IMR-90 (cell line): ENCODE measurements at places on chromosomes 5 and 9.
A peak's percentile ranks its signal among the peaks of the same experiment; 100 is the strongest.

- no peak for DNase-seq
These were observed 155.8 kb upstream of the RAI14 start for GRCh38 chr5:34500236-34500847.

- no peak for DNase-seq
These were observed 14.8 kb downstream of the PIP5K1B start for GRCh38 chr9:68719847-68720246.

DNA sequence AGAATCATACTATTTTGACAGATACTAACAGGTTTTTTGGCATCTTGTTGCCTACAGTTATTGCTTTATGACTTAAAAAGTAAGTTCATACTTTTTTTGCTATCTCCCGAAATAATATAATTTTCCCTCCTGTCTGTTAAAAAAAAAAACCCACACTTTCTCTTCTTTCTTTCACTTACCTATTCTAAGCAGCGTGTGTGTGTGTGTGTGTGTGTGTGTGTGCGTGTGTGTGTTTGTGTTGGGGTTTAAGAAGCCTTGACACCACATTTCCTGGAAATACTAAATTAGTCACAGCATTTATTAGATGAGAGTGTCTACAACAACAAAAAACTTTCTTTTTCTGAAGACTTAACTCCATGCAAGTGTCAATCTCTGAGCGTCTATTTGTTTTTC, 12.4 kb downstream of the TNFAIP8 start:
- DNase-seq = no peak

DNA sequence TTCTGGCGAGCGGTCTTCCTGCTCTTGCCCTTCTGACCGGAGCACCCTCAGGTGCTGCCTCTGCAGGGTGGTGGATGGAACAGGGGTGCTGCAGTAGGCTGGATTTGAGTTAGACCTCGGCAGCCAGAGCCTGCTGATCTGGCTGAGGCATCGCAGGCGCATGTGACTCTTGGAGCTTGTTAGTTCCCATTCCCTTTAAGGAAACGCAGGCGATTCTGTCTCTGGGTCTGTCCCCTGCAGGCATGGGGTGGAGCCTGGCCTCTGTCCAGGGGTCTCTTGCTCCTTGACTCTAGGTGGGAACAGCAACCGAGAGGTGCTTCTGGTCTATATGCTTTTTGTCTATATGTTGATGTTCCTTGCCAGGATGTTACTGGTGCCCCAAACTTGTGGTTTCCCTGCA, 3.1 kb downstream of the WNK2 start:
- DNase-seq = no peak

- no peak for DNase-seq
These were observed 402.4 kb upstream of the PTGER4 start for GRCh38 chr5:40277161-40277906.

DNA sequence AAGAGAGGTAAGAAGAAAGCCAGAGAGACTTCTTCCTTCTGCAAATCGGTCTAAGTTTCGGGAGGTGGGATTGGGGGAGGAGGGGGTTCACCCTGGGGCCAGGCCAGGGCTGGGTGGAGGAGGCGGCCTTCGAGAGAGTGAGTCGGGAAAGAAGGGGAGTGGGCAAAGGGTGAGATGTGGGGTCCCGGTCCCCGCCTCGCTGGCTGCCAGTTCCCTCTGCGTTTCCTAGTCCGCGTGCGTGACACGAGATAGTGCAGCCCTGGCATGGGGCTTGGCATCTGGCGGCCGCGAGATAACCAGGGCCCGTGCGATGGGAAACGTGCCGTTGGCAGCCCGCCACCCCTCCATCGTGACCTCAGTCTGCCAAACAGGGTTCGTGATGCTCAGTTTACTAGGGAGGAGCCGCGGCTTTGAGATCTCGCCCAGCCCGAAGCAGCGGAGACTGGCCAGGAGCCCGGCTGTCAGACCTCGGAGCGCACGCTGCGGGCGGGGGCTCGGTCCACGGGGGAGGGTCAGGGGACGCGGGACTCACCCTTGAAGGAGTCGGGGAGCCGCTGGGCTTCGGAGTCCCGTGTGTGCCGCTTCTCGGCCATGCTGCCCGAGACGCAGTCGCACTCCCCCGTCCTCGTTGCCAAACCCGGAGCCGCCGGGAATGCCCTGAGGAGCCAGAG, at the start of gene STOM:
TSS of gene STOM (minus strand) at position 656 of the 671 bp plus-strand sequence. CDS start at position 593, 63 bp downstream.
- peak; percentile 83 for DNase-seq

- DNase-seq = peak; percentile 51
These were observed 29.5 kb downstream of the CAST start for GRCh38 chr5:96691503-96692303.

GRCh38 chr5:123094919-123095797, 6.1 kb downstream of the PRDM6 start:
- peak; percentile 18 for DNase-seq

DNA sequence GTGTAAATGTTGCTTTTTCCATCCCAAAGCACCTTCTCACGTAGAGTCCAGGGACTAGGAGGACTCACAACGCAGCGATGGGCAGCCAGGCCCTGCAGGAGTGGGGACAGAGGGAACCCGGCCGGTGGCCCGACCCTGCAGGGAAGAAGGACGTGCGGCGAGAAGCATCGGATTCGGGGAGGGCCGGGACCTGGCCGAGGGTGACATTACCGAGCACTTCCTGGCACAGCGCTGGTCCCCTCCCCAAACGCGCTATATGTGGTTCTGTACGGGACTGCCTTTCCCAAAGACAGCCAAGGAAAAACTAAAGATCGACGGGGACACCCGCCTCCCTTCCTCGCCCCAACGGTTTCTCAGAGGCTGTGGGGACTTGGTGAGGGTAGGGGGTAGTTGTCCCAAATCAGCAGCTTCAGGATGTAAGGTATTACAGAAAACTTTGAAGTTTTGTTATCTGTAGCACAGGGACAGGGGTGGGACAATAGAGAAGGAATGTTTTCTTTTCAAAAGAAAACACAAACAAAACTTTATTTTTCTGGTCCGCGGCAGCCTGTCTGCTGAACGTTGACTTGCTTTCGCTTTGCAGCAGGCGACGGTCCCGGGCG, 887 bp upstream of the MAP3K1 start:
- no peak for DNase-seq

DNA sequence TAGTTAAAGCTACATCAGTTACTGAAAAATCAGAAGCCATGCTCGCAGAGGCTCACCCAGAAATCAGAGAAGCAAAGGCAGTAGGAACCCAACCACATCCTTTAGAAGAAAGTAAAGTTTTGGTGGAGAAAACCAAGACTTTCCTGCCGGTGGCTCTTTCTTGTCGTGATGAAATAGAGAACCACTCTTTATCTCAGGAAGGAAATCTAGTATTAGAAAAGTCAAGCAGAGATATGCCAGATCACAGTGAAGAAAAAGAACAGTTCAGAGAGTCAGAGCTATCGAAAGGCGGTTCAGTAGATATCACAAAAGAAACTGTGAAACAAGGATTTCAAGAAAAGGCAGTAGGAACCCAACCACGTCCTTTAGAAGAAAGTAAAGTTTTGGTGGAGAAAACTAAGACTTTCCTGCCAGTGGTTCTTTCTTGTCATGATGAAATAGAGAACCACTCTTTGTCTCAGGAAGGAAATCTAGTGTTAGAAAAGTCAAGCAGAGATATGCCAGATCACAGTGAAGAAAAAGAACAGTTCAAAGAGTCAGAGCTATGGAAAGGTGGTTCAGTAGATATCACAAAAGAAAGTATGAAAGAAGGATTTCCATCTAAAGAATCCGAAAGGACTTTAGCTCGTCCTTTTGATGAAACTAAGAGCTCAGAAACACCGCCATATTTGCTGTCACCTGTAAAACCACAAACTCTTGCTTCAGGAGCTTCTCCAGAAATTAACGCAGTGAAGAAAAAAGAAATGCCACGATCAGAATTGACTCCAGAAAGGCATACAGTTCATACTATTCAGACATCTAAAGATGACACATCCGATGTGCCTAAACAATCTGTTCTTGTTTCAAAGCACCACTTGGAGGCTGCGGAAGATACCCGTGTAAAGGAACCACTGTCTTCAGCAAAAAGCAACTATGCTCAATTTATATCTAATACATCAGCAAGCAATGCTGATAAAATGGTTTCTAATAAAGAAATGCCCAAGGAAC, 47.2 kb downstream of the CMYA5 start:
- DNase-seq = no peak

DNA sequence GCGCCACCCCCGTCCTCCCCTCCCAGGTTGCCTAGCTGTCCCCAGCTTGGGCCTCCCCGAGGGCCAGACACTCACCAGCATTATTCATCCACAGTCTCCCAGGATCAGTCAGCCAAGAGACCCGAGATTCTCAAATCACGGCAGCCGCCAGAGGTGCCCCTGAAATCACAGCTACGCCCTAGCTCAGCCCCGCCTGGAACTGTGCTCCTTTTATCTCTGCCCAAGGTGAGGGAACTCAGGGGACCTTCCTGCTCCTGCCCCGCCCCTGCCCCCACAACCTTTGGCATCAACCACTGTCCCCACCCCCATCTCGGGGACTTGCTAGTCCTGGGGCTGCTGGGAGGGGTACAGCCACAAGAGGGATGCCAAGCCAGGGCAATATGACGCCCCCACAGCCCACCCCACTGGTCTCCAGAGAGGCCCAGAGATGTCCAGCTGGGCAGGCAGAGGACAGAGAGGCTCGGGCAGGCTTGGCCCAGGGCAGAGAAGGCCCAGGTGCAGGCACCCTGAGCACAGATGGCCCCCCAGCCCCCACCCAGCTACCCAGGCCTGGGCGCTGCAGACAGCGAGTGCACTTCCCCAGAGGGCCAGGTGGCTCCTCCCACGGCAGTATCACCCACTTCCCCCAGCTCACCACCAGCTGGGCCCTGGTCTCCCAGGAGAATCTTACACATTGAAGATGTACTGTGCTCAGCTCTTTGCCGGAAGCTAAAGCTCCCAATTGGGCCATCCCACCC, at the start of gene FUT7:
TSS of gene FUT7 (minus strand) at position 185 of the 737 bp plus-strand sequence. CDS start at position 88, 97 bp downstream.
- DNase-seq = no peak

DNA sequence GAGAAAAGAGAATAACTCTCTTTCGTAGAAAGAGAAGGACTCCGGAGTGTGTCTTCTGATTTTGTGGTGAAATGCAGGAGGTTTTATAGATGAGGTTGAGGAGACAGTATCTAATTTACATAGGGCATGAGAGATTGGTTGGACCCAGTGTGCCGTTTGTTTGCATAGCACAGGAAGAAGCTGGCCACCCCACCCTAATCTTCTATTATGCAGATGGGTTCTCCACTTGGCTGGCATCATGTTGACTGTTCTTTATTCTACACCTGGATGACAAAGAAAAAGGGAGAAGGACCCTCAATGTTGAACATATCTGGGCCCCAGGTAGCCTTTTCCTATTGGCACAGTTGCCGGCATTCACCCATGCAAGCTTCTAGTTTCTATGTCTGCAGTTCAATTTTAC, 23.2 kb upstream of the MINAR2 start:
- no peak for DNase-seq

DNA sequence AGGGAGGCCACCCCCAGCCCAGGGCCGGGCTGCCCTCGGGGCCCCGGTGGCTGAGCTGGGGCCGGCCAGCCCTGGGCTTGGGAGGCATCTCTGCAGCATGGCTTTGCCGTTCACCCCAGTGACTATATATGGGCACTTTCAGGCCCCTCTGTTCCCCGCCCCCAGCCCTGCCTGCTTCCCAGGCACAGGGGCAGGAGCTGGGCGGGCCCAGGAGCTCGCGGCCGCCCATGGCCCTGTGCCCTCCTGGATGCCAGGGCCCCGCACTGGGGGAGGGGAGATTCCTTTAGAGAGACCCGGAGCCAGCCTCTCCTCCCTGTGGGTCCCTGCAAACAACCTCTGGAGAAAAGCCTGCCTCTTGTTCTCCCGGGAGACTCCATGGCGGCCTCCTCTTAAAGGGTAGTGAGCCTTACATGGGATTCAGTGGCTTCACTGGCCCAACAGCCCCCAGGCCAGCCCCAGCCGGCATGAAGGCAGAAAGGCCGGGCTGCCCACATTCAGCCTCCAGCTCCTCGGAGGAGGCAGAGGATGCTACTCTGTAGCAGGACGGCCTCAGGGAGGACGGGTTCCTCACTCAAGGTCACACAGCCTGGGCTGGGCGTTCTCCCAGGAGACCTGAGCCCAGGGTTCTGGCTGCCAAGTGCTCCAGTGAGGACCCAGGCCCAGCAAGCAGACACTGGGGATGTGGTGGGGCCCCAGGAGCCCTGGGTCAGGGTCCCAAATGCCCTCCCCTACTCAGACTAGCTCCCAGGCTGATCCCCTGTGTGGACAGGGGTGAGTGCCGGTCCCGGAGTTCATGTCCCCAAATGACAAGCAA, 4.1 kb downstream of the NACC2 start:
- no peak for DNase-seq
